Erythroblast (primary cell): ENCODE measurements at places on chromosomes 6 and 20.

- DNase-seq, result no peak
Measured at GRCh38 chr20:42352096-42352495, 733.9 kb upstream of the CHD6 start.

DNA sequence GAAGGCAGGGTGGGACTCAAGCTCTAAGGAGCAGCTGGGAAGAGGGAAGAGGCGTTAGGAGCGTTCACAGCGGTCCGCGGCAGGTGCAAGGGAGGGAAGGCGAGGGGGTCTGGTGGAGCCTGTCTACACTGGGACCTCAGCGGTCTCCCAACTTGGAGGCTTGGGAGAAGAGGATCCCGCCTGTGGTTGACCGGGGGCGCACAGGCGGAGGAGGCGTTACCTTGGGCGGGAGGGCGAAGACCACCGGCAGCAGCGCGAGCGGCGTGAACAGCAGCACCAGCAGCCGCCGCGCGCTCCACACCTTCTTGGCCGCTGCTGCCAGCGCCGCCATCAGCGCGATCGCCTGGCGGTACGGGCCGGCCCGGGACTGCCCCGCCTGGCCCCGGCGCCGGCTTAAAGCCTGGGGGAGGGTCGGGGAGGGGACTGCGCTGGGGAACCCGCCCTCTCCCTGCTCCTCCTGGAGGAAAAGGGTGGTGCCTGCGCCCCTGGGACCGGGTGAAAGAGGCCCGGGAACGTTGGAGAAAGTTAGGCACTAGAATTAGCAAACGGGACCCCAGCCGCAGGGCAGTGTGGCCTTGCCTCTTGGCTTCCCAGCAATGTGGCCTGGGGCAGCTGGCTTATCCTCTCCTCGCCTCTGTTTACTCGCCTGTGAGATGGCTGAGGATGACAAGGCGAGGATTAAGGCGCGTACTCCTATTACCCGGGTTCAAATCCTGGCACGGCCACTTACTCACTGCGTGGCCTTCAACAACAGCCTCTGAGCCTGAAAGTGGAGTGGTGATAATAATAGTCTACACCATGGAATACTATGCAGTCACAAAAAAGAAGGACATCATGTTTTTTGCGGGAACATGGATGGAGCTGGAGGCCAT is at the start of gene SLC13A3:
TSS of gene SLC13A3 (minus strand) at position 369 of the 872 bp plus-strand sequence. CDS start at position 331, 38 bp downstream.
- no peak for DNase-seq

- DNase-seq, result no peak
Measured at GRCh38 chr6:110557199-110557598, 80.8 kb upstream of the SLC22A16 start.

DNA sequence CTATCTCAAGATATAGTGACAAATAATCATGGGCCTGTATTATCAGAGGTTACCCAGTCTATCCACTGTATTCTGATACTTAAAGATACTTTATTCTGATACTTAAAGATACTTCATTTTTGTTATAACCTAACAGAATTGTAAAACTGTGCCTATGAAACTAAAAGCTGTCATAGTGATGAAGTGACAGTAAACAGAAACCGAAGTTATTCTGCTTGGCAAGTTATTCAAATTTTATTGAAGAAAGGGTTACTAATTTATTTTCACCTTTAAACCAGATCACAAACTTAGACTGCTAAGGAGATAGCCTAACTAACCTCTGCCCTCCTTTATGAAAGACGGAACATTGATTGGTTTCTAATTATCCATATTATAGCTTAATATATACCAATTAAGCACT is 604.6 kb upstream of the IMPG1 start:
- no peak for DNase-seq

GRCh38 chr6:90411292-90411781 is 114.7 kb upstream of the BACH2 start:
- DNase-seq, result peak; percentile 11

DNA sequence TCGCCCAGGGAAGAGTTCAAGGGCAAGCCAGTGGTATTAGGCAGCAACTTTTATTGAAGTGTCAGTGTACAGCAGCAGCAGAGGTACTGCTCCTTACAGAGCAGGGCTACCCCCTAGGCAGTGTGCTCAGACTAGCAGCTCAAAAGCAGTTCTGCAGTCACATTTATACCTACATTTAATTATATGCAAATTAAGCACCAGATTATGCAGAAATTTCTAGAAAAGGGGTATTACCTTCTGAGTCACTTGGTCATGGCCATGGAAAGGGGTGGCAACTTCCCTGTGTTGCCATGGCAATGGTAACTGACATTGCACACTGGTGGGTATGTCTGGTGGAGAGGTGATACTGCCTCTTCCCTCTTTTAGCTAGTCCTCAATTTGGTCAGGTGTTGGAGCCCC is 2.1 kb upstream of the ZKSCAN4 start:
- DNase-seq, result peak; percentile 14

- DNase-seq, result no peak
Measured at GRCh38 chr20:20212675-20213096, 155.2 kb upstream of the INSM1 start.

DNA sequence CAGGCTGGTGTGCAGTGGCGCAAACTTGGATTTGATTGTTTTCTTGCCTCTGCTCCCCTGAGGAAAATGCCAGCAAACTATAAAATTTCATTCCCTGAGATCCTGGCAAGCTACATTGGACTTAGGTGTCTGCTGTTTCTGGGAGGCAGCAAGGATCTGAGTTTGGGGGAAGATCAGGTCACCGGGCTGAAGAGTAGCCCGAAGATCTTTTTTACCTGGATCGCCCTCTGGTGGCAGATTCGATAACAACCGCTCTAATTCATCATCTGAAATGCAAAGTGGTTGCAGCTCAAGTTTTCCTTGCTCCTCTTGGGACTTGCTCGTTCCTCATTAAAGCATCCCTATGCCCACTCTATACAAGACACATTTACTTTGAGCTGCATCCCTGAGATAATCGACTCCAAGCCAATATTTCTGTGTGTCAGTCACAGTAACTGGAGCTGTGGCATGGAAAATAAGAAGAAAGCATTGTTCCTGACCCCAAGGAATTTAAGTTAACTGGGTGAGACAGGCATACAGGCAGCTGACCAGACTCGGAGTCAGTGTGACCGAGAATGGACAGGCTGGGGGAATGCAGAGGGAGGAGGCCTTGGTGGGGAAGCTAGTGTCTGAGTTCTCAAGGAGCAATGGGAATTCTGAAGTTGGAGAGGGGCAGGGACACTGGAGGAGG is 131.8 kb upstream of the PROKR2 start:
- peak; percentile 65 for DNase-seq

DNA sequence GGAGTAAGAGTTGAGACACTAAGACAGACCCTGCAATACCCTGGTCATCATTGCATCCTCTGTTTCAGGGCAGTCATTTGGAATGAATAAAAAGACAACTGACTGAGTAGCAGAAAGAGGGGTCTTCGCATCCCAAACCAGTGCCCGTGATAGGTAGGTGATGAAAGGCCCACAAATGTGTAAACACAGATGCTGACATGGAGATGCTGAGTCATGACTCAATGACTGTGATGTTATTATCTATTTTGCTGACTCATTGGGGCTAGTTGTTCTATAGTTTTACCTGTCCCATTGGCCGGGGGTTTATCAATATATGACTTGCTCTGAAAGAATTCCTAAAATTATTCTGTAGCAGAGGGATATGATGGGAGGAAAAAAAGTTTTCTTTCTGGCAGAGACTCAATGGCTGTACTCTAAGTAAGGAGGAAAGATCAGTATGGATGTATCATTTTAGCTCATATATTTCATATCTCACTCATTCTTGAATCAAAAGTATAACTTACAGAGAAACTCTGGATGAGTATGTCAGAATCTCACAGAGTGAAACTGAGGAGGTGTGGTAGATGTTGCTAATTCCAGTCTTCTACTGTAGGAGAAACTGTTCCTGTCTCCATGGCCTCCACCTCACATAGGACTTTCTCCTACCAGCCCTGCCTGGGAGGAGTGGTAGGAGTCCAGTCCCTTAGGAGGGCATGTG is 119.9 kb upstream of the PREP start:
- peak; percentile 76 for DNase-seq

DNA sequence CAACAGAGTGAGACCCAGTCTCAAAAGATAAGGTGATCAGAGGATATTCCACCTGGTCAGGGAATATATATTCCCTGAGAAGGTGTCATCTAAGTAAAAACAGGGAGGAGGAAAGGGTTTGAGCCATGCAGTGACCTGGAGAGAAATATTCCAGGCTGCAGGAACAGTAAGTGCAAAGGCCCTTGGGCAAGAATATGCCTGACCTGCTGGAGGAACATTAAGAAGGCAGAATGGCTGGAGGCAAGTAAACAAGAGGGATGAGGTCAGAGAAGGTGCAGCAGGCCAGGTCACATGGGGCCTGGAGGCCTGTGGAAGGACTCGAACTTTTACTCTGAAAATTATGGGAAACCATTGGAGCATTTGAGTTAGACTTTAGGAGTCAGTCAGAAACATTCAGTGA is 6.7 kb downstream of the DEF6 start:
- DNase-seq, result no peak

DNA sequence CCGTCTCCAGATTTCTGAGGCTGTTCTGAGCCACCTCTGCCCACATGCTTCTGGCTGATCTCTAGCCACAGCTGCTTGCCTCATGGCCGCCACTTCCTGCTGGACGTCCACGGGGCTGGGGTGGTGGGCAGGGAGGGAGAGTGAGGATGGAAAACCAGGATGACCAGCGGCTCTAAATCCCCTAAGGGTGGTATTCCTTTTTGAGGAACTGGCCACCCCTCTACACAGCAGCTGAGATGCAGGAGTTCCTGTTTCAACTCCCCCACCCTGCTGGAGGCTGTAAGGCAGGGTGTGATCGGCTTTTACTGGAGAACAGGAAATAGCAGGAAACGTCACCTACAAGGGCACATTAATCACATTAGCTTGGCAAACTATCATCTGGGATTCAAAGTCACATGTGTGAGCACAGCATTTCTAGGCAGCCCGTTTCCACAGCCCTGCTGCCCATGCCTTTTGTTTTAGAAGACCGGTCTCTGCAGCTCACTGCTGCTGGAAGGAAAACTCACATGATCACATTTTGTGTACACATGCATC is 181.6 kb upstream of the ECI2 start:
- no peak for DNase-seq

- DNase-seq, result peak; percentile 75
Measured at GRCh38 chr20:32674362-32674789, 635 bp upstream of the C20orf203 start.

DNA sequence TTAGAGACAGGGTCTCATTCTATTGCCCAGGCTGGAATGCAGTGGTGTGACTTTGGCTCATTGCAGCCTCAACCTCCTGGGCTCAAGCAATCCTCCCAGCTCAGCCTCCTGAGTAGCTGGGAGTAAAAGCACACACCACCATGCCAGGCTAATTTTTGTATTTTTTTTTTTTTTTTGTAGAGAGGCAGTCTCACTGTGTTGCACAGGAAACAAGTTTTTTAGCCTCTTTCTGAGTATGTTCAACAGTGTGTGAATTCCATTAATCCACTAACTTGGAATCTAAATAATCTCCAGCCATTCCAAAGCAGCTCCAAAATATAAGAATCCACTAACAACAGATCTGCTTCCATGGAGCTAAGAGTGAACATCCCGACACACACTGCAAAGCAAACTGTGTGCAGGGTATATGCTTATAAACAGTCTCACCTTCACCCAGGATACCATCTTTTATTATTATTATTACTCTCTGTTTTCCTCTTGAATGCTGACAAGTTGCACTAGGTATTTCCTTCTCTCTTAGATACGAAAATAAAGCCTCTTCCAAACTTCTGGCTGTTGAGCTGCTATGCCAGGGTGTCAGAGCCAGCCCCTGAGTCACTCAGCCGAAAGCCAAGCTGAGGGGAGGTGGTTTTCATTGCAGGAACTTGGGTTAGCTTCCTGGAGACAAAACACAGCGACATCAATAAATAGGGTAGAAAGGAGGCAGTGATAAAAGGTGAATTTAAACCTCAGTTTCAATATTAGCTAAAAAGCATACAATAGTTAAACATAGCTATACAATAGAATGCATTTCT is 264.9 kb downstream of the HIVEP2 start:
- DNase-seq, result no peak

DNA sequence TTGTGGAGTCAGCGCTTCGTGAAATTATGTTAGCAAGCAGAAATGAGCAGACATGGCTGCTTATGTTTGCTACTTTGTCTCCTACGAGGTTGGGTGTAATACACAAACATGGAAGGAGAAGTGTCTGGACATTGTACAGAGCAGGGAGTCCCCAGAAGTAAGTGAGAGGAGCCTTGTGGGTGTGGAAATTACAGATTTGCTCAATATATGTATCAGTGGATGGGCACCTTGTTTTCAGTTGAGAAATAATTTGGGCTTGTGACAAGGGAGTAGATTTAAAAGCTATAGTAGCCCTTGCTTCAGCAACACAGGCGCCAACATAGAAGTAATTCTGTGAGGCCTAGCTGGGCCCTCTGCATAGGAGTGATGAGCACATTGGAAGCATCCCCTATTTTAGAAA is 49.2 kb downstream of the HECA start:
- no peak for DNase-seq

DNA sequence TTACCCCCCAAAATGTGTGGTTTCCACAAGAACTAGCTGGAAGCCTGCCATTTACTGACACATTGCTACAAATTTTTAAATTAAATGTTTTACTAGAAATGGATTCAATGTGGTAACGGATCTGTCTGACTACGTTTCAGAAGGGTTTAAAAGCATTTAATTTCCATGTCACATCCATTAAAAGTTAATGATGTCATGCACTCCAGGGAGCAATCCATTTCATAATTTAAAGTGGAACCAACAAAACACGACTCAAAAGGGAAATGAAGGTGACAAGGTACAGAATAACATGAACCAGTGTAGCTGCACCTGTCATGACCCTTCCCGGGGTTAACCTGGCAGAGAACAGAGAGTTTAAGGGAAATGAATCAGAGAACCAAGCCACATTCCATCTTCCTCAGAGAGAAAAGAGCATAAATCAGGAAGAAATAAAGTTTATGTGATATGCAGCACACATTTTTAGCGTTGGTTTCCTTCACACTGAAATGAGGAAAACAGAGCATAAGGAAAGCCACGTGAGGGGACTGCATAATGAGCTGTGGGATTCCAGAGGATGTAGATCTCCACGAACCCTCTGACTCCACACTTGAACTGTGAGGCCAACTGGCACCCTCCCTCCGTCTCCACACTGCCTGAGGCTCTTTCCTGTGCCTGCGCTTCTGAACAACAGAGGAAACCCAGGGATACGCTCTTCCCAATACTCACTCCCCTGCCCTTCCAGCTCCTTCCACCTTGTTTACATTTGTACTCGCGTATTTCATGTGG is 170.3 kb upstream of the AHI1 start:
- no peak for DNase-seq

GRCh38 chr6:135116571-135116970 is 61.9 kb upstream of the HBS1L start:
- no peak for DNase-seq

DNA sequence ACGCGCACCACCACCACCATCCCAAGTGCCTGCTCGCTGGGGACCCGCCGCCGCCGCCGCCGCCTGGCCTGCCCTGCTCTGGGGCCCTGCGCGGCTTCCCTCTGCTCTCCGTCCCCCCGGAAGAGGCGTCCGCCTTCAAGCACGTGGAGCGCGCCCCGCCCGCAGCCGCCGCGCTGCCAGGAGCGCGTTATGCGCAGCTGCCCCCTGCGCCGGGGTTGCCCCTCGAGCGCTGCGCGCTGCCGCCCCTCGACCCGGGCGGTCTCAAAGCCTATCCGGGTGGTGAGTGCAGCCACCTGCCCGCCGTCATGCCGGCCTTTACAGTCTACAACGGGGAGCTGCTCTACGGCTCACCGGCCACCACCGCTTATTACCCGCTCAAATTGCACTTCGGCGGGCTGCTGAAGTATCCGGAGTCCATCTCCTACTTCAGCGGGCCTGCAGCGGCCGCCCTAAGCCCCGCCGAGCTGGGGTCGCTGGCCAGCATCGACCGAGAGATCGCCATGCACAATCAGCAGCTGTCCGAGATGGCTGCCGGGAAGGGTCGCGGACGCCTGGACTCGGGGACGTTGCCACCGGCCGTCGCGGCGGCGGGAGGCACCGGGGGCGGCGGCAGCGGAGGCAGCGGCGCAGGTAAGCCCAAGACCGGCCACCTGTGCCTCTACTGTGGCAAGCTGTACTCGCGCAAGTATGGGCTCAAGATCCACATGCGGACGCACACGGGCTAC is 7.2 kb downstream of the PRDM13 start:
- DNase-seq, result peak; percentile 66
